Glomerular endothelial cell (primary cell): ENCODE measurements at places on chromosomes 1 and 21. TPM values are rescaled to one million over a fixed set of nuclear protein-coding genes. Genes with fewer than 3 reads are reported as not detected.

TNNT2 gene
- total RNA-seq = 0.88 TPM in 1 of 2 replicates, not detected in the other

CBR3 gene
- 5.6 and 18.8 TPM in 2 replicates for total RNA-seq

DNA sequence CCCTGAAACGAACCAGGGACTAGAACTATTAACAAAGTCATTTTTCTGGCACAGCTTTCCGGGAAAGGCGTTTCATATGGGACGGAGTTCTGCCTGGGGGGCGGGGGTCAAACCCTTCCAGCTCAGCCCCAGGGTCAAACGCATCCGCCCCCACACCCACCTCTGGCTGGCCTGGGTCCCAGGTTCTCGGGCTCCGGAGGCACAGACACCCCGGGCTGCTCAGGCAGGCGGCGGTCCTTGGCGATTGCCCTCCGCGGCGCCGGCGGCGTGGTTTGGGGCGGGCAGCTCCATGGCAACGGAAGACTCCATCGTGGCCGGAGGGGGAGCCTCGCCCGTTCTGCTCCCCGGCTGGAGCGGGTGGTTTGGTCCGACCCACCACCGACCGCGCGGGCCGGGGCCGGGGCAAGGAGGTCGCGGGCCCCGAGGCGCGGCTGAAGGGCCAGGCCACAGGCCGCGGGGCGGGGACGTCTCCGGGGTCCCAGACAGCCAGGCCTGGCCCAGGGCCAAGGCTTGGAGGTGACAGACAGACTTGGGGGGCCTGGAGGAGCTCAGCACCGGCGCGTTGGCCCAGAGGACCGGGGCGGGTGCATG is at the start of gene CFAP74:
CFAP74 (minus strand) TSS at position 246 of the 591 bp plus-strand sequence. CDS start 12,830 bp downstream, outside the sequence.
- no peak for DNase-seq

DNA sequence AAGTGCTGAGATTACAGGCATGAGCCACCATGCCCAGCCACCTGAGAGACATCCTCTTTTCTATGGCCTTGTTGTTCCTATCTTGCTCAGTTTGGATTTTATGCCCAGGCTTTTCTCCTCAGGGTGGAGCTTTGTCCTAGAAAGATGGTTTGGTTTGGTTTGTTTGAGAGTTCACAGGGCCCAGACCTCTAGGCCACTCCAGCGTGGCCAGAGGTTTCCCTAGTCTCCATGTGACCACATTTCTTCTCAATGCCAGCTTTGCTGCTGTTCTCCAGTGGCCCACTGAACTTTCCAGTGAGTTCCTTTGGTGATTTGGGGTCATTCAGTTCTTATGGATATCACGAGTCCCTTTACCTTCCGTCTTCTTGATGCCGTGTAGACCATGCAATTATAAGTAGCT is 92.6 kb upstream of the SERBP1 start:
- DNase-seq = no peak

GRCh38 chr1:183126000-183126366 is 60.1 kb upstream of the LAMC2 start:
- DNase-seq = no peak

DNA sequence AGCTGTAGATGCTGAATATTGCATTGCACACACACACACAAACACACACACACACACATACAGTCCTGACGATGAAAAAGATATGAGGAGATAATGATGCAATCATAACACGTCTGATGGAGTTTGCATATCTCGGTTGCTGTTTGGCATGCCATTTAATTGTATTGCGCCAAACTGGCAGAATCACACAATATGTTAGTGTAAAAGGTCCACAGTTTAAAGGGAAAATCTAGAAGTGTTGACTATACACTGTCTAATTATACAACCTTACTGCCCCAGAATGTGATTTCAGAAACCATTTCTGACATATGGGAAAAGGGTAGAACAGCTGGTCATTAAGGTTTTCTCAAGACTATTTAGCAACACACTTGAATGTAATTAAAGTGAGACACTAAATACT is 123.7 kb upstream of the PROX1 start:
- no peak for DNase-seq

- DNase-seq = no peak
Observed at GRCh38 chr1:205991237-205991636, 12.0 kb downstream of the RAB7B start.

DNA sequence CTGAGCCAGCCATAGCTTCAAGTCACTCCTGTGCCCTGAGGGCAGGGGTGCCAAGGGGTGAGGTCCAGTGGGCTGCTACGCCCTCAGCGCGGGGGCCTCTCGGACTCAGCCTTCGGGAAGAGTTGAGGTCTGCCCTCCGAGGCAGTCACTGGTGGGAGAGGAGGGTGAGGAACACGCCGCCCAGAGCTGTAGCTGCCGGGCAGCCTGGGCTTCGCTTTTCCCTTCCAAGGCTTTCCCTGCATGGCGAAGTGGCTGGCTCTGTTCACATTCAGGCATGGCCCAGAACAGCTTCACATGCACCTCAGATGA is 43.0 kb upstream of the C1orf174 start:
- no peak for DNase-seq

DNA sequence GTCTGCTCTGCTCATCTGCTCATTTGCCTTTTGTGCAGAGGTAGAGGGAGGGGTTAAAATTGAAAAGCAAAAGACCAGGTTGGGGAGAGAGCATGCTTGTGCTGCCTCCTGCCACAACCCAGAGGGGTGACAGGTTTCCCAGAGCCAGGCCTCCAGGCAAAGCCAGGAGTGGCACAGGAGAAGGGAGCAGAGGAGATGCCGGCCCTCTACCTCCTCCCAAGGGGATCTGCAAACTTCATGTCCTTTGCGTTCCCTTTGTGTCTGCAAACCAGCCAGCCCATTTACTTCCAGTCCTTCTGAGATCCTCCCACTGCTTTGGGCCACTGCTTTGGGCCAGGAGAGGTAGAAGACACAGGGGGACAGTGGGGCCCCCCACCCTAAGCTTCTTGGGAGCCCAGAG is 67.8 kb downstream of the EPHB2 start:
- no peak for DNase-seq

LDLRAD2 gene
- total RNA-seq = 0.05 TPM in 1 of 2 replicates, not detected in the other

DNA sequence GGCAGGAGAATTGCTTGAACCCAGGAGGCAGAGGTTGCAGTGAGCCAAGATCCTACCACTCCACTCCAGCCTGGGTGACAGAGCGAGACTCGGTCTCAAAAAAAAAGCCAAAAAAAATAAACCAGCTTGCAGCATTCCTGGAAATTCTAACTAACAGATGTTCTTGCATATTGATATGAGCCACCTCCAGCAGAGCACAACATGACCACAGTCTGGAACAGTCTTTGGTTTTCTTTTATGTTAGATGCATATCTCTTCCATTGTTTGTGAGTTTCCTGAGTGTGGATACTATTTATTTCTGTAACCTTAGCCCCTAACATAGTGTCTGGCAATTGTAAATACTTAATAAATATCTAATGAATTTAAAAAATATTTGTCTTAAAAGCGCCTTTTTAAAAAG is 23.9 kb downstream of the IFNAR1 start:
- no peak for DNase-seq

- no peak for DNase-seq
Observed at GRCh38 chr1:202692959-202693555, 17.2 kb downstream of the SYT2 start.

- no peak for DNase-seq
Observed at GRCh38 chr1:14598498-14599182, at the start of gene KAZN. TSS of gene KAZN (plus strand) at chr1:14598685.

- DNase-seq = no peak
Observed at GRCh38 chr1:99570486-99571089, 75.3 kb upstream of the PALMD start.

- no peak for DNase-seq
Observed at GRCh38 chr1:19375631-19376400, 63.7 kb downstream of the SLC66A1 start.

COL9A2 gene
- 0.12 and 1.1 TPM in 2 replicates for total RNA-seq

- no peak for DNase-seq
Observed at GRCh38 chr1:39216771-39217170, 12.3 kb downstream of the MACF1 start.

GRCh38 chr1:165073185-165074007 is 283.1 kb downstream of the LMX1A start:
- peak; percentile 10 for DNase-seq

- no peak for DNase-seq
Observed at GRCh38 chr1:168396940-168397684, 116.4 kb downstream of the TBX19 start.

- no peak for DNase-seq
Observed at GRCh38 chr1:199336745-199337640, 690.5 kb upstream of the NR5A2 start.

BARHL2 gene
- total RNA-seq = not detected in 2 replicates

- no peak for DNase-seq
Observed at GRCh38 chr1:165153182-165153581, 203.3 kb downstream of the LMX1A start.

- no peak for DNase-seq
Observed at GRCh38 chr1:235838021-235838420, 28.7 kb downstream of the LYST start.

- DNase-seq = no peak
Observed at GRCh38 chr1:2199042-2199810, 4.7 kb upstream of the FAAP20 start.

- no peak for DNase-seq
Observed at GRCh38 chr1:229832695-229833094, 206.6 kb downstream of the URB2 start.

NOS1AP gene
- total RNA-seq = 1.4 and 2.0 TPM in 2 replicates

- DNase-seq = no peak
Observed at GRCh38 chr1:34165422-34165921, 442 bp upstream of the CSMD2 start.

DNA sequence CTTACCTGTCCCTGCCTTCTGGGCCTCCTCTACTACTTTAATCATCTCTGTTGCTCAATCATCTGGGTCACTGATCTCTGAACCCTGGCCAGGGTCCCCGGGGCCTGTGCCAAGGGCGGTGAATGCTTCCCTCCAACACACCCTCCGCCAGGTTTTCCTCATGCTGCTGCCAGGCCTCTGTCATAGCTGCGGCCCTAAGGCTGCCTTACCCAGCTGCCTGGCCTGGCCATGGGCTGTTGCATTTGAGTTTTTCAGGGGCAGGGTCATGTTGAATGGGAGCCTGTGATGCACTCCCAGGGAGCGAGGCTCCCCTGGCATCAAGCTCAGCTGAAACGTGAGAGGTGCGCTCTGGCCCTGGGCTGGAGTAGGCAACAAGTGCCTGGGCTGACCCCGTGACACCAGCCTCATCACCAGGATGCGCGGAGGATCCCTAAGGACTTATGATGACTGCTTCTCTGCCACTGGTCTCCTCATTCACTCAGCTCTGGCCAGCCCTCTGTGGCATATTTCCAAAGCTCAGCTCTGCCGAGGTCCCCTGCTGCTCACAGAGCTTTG is 7.6 kb downstream of the EDN2 start:
- no peak for DNase-seq

RIIAD1 gene
- not detected in 2 replicates for total RNA-seq

DNA sequence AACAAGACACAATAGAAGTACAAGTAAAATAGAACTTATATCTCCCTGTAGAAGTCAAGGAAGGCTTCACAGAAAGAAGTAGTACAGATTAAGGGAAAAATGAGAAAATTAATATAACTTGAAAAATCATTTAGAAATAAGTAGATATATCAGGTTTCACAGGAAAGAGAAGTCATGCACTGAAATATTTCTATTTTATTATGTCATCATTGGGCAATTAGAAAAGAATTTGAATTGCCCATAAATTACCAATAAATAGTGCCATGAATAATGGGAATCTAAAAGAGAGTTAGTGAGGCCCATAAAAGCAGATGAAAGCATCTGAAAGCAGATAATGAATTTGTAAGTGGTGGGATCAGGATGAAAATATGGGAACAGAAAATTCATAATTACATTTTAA is 1597.8 kb downstream of the PLA2G4A start:
- DNase-seq = no peak

HHAT gene
- 5.9 and 9.3 TPM in 2 replicates for total RNA-seq

GRCh38 chr1:59908084-59908483 is 18.5 kb downstream of the CYP2J2 start:
- no peak for DNase-seq

CRP gene
- total RNA-seq = not detected in 2 replicates

DNA sequence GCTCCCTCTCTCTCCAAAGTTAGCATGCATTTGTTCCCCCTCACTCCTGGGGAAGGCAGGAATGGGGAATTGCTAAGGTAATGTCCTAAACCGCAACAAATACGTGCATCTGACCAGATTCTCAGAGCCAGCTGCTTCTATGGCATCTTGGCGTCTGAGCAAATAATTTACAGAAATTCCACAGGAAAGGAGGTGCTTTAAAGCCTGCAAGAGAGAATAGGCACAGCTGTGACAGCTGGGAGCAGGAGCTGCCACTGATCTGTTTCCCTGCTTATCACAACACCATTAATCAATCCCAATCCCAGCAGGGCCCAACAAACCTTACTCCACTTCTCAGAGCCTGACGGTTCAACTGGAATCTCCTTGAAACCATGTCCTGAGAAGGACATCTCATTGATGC is 83.5 kb upstream of the ZNF281 start:
- no peak for DNase-seq

DNA sequence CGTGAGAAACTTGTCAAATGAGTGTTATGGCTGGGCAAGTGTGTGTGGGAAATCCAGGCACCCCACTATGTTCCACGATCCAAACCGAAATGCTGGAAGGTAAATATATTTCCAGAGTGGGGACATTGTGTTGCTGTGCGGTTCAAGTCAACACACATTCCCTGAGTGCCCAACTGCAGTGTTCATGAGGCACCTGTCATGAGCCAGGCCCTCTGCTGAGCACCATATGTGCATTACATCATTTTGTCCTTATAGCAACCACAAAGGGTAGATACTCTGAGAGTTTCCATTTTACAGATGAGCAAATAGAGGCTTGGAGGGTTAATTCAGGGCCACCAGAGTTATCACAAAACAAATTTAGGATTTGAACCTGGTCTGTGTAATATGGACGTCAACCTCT is 59.9 kb upstream of the SOD1 start:
- no peak for DNase-seq

SEC16B gene
- 1.5 and 1.6 TPM in 2 replicates for total RNA-seq

ST6GALNAC3 gene
- total RNA-seq = 12.4 and 16.6 TPM in 2 replicates

DNA sequence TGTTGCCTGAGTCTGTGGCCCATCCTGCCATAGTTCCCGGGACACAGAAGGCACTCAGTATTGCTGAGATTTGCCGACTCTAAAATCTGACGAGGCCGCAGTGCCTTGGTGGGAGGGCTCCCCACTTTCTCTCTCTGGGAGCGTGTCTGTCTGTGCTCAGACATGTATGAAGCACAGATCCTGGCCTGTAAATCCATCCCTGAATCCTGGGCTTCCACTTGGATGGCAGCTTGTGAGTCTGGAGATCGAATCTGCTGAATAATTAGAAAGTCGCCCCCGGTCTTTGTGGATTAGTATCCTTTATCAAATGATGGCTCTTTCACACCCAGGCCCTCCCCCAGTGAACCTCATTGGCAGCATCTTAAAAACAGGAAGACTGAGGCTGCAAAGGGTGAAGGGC is 10.4 kb downstream of the UBASH3A start:
- no peak for DNase-seq

GRCh38 chr1:86151427-86151826 is 5.1 kb downstream of the COL24A1 start:
- DNase-seq = no peak

GRCh38 chr21:35940074-35940927 is 120.0 kb downstream of the SETD4 start:
- peak; percentile 60 for DNase-seq

PLA2G2F gene
- total RNA-seq = not detected in 2 replicates

- no peak for DNase-seq
Observed at GRCh38 chr1:73167009-73167657, 884.8 kb upstream of the NEGR1 start.

GRCh38 chr1:15261155-15262002 is 14.4 kb downstream of the FHAD1 start:
- DNase-seq = no peak

C1orf232 gene
- total RNA-seq = not detected in 2 replicates

- DNase-seq = no peak
Observed at GRCh38 chr1:12772520-12772919, 1.0 kb upstream of the PRAMEF12 start.

SLAMF8 gene
- total RNA-seq = not detected in 2 replicates
